Panc1 (cell line): ENCODE measurements at places on chromosomes 2 and 18. TPM values are rescaled to one million over a fixed set of nuclear protein-coding genes. Genes with fewer than 3 reads are reported as not detected.

Gene SERPINB4
- not detected for total RNA-seq

DNA sequence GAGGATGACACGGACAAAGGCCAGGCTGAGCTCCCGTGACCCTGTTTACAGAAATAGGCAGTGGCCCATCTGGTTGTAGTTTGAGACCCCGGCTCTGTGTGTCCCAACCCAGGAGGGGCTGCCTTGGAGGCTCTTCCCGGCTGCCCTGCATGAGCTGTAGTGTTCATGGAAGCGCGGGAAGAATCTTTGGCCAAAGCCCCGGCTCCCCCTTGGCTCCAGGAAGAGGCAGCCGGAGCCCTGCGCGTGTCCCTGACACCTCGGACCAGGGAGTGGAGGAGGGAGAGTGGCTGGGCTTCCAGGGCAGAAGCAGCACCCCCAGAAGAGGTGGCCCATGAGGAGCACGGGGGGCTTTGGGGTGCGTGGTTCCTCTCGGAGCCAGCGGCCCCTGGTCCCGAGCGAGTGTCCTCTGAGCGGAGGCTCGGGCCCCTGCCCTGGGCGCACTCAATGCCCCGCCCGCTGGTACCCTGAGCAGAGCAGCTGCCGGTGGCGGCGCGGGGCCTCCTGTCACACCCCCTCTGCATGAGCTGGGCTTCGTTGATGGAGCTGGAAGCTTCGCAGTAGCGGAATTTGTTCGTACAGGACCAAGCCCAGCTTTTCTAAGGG, 21.7 kb downstream of the GPR35 start:
- DNase-seq, result no peak
- H3K36me3 ChIP-seq, result no peaks in the 10 kb centered on the region
- no peaks in the 10 kb centered on the region for H3K4me1 ChIP-seq
- H3K27ac ChIP-seq, result no peak overlapping the region
- no peak overlapping the region for H3K4me3 ChIP-seq
- peaks cover 12% of the 10 kb centered on the region for H3K27me3 ChIP-seq

GRCh38 chr2:186617148-186617547, 27.3 kb downstream of the ITGAV start:
- no peaks in the 10 kb centered on the region for H3K27me3 ChIP-seq
- no peak overlapping the region for H3K27ac ChIP-seq
- no peak overlapping the region for H3K4me3 ChIP-seq
- no peaks in the 10 kb centered on the region for H3K4me1 ChIP-seq
- peaks cover 6% of the 10 kb centered on the region for H3K36me3 ChIP-seq

DNA sequence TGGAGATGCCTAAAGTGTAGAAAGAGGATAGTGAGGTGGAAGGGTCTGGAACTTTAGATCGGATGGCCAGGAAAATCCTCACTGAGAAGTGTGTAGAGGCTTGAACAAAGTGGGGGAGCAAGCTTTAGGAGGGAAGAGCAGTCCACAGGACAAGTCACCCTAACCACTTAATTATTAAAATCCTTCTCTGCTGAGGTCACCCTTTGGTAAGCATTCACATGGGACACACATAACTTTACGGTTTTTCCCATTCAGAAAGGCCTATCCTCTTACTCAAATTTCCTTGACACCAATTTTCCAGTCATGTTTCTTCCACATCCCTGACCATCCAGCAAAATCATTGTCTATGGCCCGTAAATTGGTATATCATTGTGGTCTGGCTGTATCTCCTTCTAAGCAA, 31.0 kb upstream of the ZEB2 start:
- DNase-seq, result no peak
- no peak overlapping the region for H3K4me3 ChIP-seq
- no peaks in the 10 kb centered on the region for H3K36me3 ChIP-seq
- no peak overlapping the region for H3K27ac ChIP-seq
- H3K4me1 ChIP-seq, result no peaks in the 10 kb centered on the region

Gene ADAM23
- total RNA-seq, result 0.18 TPM

Gene RAD51AP2
- total RNA-seq, result not detected

Gene CCDC141
- 0.10 TPM for total RNA-seq

- H3K4me3 ChIP-seq, result no peak overlapping the region
- no peak for DNase-seq
- peaks cover 7% of the 10 kb centered on the region; the same call in 1 of the 2 replicates for H3K27me3 ChIP-seq
- no peaks in the 10 kb centered on the region for H3K4me1 ChIP-seq
- H3K27ac ChIP-seq, result no peak overlapping the region
These were observed 213.9 kb downstream of the FBXO15 start for GRCh38 chr18:73933685-73934084.

DNA sequence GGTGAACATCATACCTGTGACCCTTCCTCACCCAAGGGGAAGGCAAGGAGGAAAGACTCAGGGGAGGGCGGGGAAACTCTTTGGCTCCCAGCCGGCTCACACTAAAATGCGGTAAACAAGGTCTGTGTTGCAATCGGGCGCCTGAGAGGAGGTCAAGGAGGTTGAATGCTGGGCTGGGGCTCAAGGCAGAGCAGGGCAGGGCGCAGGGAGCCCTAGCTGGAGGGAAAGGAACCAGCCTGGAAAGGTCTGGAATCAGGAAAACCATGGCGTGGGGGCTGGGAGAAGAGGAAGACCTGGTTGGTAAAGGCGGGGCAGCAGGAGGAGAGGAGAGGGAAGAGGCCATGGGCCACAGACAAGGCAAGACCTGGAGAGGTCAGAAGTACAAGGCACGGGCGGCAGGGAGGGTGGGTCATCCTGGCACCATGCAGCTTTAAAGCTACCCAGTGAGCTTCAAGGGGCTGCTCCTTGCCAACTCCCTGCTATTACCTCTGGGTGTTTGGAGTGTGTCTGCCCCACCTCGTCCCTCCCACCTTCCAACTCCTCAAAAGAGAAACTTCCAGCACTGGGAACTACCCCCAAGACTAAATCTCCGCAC, 4.8 kb upstream of the TMEM37 start:
- no peak for DNase-seq
- H3K27ac ChIP-seq, result no peak overlapping the region
- no peaks in the 10 kb centered on the region; the same call in 1 of the 2 replicates for H3K4me1 ChIP-seq
- no peak overlapping the region for H3K4me3 ChIP-seq
- H3K27me3 ChIP-seq, result peaks cover 23% of the 10 kb centered on the region
- H3K36me3 ChIP-seq, result no peaks in the 10 kb centered on the region

- H3K27ac ChIP-seq, result peak overlapping the region; percentile 80
- peaks cover 3% of the 10 kb centered on the region; the same call in 1 of the 2 replicates for H3K36me3 ChIP-seq
- peaks cover 7% of the 10 kb centered on the region; the same call in 1 of the 2 replicates for H3K4me1 ChIP-seq
- H3K4me3 ChIP-seq, result no peak overlapping the region
These were observed 1.7 kb upstream of the SMAD2 start for GRCh38 chr18:47932190-47932589.

- DNase-seq, result no peak
- peaks cover 2% of the 10 kb centered on the region; the same call in 1 of the 2 replicates for H3K36me3 ChIP-seq
- H3K27ac ChIP-seq, result peak overlapping the region; percentile 88
- peak overlapping the region; percentile 85 for H3K4me3 ChIP-seq
- H3K4me1 ChIP-seq, result peaks cover 7% of the 10 kb centered on the region
- no peaks in the 10 kb centered on the region for H3K27me3 ChIP-seq
These were observed 776 bp downstream of the MOGS start for GRCh38 chr2:74464406-74464805.

DNA sequence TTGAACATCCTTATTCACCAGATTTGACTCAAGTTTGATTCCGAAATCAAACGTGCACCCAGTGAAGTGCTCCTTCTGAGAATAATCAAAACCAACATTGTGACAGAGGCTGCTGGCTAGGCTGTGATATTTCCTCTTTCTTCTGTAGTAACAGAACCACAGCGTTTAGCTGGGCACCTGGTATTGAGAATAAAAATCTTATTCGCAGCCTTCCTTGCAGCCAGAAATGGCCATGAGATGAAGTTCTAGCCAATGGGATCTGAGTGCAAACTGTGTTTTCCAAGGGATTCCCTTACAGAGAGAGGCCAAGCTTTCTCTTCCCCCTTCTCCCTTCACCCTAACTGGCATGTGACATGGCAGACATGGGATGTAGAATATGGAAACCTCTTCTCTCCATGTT, 51.7 kb downstream of the TMEM163 start:
- H3K27ac ChIP-seq, result no peak overlapping the region
- no peak overlapping the region for H3K4me3 ChIP-seq
- peaks cover 4% of the 10 kb centered on the region; the same call in 1 of the 2 replicates for H3K27me3 ChIP-seq
- no peaks in the 10 kb centered on the region for H3K4me1 ChIP-seq
- no peaks in the 10 kb centered on the region; the same call in 1 of the 2 replicates for H3K36me3 ChIP-seq
- no peak for DNase-seq

DNA sequence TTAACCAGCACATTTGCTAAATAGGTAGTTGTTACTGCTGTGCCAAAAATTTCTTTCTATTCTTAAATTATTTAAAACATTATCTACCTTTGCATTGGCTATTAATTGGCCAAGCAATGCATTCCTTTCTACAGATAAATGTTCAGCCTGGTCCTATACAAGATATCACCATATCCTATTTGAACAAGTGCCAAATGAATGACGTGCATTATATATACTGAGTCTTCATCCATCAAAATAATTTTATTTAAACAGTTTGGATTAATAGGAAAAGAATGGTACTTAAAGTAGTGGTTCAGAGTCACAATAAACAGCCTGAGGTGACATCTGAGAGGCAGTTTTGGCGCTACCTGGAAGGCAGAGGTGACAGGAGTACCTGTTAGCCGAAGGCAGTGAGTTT, 230.1 kb upstream of the EPAS1 start:
- no peaks in the 10 kb centered on the region for H3K36me3 ChIP-seq
- H3K27ac ChIP-seq, result no peak overlapping the region
- H3K4me3 ChIP-seq, result no peak overlapping the region
- H3K4me1 ChIP-seq, result peaks cover 4% of the 10 kb centered on the region; the same call in 1 of the 2 replicates

Gene MRPL44
- 27.8 TPM for total RNA-seq

GRCh38 chr2:196511258-196512168, 128.0 kb upstream of the CCDC150 start:
- no peaks in the 10 kb centered on the region for H3K36me3 ChIP-seq
- no peak for DNase-seq
- peaks cover 3% of the 10 kb centered on the region; the same call in 1 of the 2 replicates for H3K4me1 ChIP-seq

- H3K4me1 ChIP-seq, result no peaks in the 10 kb centered on the region
- H3K36me3 ChIP-seq, result no peaks in the 10 kb centered on the region
- no peak overlapping the region for H3K27ac ChIP-seq
- no peak for DNase-seq
These were observed 63.9 kb upstream of the LAPTM4A start for GRCh38 chr2:20115374-20115773.

DNA sequence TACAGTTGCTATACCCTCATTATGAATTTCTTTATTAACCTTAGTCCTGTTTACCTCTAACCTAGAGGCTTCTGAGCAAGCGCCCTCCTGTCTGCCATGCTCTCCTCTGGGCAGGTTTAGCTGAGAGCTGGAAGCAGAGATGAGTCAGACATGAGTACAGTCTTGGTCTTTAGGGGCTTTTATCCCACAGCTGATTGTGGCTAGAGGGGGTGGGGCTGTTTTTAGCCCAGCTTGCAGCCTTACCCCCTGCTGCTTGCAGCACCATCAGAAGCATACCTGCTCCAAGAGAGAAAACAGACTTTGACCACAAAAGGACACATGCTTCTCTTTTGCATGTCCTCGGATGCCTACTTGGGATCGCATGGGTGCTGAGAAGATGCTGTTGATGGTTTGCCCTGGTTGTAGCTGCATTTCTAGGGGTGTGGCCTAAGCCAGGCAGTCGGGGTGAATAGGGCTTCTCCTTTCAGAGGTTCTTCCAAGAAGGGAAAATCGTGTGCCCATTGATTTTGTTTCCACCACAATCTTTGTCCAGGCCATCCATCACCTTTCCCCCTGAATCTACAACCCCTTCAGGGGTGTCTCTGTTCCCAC, 115.0 kb upstream of the LGALSL start:
- H3K4me1 ChIP-seq, result no peaks in the 10 kb centered on the region
- no peak for DNase-seq
- H3K4me3 ChIP-seq, result no peak overlapping the region

DNA sequence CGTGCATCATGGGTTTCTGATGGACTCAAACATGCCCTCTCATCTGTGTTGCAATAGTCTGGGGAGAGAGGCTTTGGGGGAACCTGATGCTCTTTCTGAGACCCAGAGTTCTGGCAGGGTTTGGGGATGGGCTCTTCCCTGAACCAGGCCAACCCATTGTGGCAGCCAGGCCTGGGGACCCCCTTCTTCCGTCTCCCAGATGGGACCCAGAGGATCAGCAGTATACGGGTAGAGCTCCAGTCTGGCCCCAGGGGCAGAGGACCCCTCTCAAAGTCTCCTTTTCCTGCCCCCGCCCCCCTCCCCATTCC, 333.7 kb downstream of the DYSF start:
- no peaks in the 10 kb centered on the region for H3K36me3 ChIP-seq
- peaks cover 13% of the 10 kb centered on the region for H3K4me1 ChIP-seq
- no peak overlapping the region for H3K4me3 ChIP-seq
- DNase-seq, result no peak
- H3K27ac ChIP-seq, result no peak overlapping the region

- 0 out of 2 replicates have a peak, but pooled peaks cover 2% of the 10 kb centered on the region for H3K27me3 ChIP-seq
- H3K36me3 ChIP-seq, result no peaks in the 10 kb centered on the region
- no peak overlapping the region for H3K4me3 ChIP-seq
- peak; percentile 61 for DNase-seq
- no peak overlapping the region for H3K27ac ChIP-seq
These were observed 134.8 kb upstream of the THUMPD2 start for GRCh38 chr2:39913648-39914461.

GRCh38 chr2:194709840-194710239, 947.2 kb upstream of the SLC39A10 start:
- no peak for DNase-seq
- no peak overlapping the region for H3K27ac ChIP-seq
- no peaks in the 10 kb centered on the region for H3K27me3 ChIP-seq
- H3K4me1 ChIP-seq, result no peaks in the 10 kb centered on the region
- no peaks in the 10 kb centered on the region for H3K36me3 ChIP-seq

DNA sequence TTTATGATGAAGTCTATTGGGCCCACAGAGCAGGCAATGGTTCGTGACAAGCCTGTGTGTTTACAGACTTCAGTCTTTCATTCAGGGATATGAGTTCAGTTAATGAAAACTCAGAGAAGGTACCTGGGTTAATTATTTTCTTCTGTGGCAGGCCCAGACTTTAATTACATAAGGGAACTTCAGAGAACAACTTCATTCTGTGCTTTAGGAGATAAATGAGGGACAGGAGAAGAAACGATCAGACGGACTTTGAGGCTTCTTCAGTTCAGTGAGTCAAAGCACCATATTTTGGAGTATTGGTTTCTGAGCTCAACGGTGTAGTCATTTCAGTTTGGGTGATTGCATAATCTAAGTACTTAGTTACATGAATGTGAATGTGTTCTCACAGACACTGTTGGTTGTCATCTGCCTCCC, 203.0 kb upstream of the KCNJ3 start:
- H3K4me3 ChIP-seq, result no peak overlapping the region
- H3K27ac ChIP-seq, result no peak overlapping the region
- H3K36me3 ChIP-seq, result no peaks in the 10 kb centered on the region
- H3K4me1 ChIP-seq, result no peaks in the 10 kb centered on the region
- no peaks in the 10 kb centered on the region for H3K27me3 ChIP-seq

Gene PLB1
- 0.80 TPM for total RNA-seq
